ENCODE measurements at places on chromosomes 7 and 10.

DNA sequence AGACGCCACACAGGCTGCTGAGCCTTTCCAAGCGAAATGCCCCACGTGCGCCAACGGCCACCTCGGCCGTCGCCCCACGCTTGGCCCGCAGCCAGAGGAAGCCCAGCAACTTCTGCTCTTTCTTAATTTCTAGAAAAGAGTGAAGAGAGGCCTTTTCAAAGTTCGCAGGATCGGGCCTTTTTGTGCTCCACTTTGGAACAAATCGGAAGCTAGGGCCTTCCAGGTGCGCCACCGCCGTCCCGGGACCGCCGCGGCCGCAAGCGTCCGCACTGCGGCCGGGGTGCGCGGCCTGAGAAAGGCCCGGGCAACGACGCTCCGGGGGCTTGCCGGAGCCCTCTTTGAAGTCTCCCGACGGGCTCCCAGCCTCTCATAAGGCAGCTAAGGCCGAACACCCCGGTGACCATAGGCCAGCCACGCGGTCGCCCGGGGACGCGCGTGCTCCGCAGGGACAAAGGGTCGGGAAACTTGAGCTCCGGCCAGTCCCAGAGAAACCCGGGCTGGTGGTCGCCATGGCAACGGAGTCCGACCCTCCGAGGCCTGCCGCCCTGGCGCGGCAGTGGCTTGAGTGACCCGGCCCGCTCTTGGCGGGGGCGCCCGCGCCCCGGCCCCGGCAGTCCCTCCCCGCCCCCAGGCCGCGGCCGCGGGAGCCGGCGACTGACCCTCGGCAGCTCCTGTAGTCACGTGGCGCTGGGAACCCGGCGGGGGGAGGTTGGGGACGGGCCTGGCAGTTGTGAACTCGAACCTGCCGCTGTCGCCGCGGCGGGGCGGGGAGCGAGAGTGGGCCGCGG, at the start of gene REPIN1:
REPIN1 (plus strand) TSS at position 727 of the 788 bp plus-strand sequence. CDS start 890 bp downstream, outside the sequence.
- no peak for DNase-seq

DNA sequence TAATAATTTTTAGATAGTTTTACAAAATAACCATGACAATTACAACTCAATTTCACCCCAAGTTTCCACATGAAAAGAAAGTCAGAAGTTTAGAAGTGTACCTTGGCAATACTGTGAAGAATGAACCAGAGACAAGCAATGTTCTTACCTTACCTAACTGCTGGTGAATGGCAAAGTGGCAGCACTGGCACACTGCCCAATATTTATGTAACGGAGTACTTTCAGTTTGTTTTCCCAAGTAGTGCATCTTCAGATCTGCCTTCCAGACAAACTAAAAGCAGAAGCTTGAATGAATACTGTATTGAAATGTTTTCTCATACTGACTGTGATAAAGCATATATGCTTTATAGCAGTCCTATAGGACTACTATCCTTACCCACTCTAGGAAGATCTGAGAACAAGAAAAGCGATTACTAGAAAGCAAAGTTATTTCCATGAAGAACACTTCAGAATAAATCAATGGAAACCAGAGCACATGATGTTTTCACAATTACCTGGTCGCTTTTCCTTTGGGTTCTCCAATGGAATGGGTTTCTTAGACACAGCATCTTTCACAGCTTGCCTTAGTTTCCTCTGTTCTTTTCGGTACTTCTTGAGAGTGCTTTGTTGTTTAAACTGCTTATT, 1.5 kb downstream of the NOC3L start:
- no peak for DNase-seq

- no peak for DNase-seq
Measured at GRCh38 chr7:121178452-121178851, 150.3 kb upstream of the WNT16 start.

DNA sequence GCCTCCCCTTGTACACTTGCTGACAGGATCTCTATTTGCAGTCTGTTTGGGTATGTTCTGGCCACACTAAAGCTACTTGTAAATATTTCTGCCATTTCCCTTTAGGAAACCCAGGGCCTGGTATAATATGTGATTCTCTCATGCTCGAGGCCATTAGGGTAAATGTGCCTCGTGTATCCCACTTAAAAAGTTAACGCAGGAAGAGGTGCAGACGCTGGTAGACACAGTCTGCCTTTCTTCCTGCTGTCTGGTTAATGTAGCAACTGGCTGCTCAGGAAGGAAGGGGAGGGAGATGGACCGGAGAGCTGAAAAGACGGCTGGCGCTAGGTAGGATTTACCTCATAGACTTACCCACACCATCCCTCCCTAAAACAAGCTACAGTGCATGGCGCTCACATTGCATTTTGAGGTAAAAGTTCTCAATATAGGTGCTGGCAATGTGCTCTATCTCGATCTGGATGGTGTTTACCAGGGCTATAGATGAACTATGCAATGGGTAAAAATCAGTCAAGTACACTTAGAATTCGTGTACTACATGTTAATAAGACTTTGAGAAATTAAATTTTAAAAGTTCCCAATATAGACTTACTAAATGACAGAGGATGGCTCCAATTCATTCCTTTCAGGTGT, 125.9 kb downstream of the JAZF1 start:
- DNase-seq: no peak

DNA sequence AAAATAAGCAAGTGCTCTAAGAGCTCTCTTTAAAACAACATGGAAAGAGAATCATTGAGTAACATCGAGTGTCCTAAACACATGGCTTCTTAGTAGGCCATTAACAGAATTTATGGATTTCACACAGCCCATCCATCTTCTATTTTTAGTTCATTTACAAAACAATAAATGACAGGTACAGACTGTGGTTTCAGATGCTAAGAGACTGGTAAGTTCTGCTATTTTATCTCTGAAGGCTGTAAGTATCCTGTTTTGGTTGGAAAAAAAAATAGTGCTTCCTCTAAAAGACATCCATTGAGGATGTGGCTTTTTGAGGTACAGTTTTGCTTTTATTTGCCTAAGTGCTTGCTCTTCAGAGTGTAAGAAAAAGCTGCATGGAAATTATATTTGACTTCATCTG, 27.4 kb upstream of the GNAI1 start:
- no peak for DNase-seq

GRCh38 chr7:109890622-109891021, 1200.3 kb upstream of the LRRN3 start:
- no peak for DNase-seq

DNA sequence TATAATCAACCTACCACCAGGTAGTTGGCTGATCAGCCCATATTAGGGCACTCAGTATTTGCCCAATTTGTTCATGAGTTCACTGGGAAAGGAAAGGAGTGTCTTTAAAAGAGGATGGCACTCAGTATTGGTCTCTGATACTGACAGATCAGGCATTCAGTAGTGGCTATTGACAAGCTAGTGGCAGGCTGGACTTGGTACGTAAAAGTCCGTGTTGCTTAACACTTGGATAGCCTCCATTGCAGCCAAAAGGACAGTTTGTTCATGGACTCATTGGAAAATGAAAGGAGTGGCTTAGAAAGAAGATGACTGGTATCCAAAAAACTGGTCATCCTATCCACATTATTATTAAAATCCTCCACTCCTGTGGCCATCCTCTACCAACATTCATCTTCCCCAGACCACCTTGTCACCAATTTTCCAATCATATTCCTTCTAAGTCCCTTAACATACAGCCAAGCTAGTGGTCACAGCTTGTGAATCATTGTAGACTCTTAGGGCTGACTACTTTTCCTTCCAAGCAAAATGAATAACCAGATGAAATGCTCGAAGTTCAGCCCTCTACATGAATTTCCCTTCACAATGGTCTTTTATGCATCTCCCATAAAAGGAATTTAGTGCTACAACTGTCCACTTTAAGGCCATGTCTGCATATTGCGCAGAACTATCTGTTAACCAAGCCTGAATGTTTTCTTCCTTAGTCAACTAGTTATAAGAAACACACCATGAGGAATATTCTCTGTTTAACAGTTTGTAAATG, 78.6 kb upstream of the MAGI2 start:
- no peak for DNase-seq

DNA sequence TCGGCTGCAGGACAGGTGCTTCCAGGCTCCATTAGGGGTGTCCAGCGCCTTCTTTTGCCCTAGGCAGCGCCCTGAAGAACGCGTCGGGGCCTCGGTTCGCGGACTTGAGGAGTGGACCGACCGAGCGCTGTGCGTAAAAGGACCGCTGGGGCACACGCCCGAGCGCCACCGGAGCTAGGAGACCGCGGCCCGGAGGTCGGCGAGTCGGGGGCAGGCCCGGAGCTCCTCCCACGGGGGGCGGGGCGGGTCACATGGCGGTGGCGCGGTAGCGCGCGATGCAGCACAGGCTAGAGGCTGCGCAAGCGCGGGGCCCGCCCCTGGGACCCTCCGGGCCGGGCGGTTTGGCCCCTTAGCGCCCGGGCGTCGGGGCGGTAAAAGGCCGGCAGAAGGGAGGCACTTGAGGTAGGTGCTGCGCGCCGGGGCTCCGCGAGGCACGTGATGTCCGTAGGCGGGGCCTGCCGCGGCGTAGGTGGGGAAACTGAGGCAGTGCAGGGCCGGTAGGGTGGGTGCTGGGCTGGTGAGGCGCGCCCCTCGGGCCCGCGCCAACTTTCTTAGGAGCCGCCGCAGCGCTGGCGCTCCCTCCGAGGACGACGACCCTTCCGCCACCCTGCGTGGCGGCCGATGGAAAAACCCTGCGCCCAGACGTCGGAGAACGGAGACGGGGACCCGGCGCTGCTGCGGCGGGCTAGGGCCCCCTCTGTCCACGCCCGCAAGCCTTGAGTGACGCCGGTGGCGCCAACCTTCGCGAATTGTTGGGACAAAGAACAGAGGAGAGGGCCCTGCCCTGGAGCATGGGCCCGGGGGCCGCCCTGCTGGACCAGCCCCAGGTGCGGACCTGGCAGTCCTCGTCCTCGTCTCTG, at the start of gene PRXL2A:
PRXL2A (plus strand) TSS at position 310 of the 860 bp plus-strand sequence. CDS start 11,917 bp downstream, outside the sequence.
- DNase-seq: no peak

DNA sequence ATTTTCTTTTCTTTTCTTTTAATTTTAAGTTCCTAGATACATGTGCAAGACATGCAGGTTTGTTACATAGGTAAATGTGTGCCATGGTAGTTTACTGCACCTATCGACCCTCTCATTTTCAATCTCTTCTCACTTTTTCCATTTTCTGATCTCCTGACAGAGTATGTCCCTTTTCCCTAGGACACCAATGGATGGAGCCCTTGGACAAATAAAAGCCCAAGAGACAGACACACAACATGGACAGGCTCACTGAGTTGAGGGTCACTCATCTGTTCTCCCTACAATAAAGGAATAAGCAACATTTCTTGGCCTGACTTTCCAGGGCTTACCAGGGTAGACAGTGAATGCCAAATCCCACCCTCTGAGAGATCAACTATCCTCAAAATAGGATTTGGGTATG, 15.2 kb upstream of the UBE2D1 start:
- DNase-seq: no peak

DNA sequence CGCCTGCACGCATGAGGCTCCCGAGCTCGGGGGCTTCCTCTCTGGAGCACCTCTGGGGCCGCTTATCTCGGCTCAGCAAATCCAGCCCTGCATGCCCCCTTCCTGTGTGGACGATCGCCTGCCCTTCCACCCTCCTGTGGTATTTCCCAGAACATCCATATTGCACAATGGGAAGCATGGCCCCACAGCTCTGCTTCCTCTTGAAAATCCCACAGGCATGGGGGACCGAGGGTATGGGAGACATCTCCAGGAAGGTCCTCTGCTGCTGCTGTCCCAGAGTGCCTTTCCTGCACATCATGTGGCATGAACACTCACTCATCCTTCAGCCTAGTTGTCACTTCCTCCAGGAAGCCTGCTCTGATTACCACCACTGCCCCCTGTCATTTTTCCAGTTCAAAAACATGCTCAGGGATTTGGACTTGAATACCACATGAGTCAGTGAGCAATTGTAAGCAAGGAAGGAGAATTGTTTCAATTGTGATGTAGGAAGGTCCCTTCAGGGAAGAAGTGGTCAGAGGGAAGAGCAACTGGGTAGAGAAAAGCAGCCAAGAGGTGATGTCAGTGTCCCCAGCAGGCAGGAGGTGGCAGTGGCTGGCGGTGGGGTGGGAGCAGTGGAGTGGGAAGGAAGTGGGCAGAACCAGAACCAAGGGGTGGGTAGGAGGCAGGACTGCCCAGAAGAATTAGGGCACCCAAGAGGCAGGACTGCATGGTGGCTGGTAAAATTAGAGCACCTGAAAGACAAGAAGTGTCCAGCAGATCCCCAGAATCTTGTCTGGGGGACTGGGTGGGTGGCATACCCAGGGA, 67.5 kb upstream of the ZMIZ1 start:
- no peak for DNase-seq

- DNase-seq: no peak
Measured at GRCh38 chr7:155469-155900, 36.9 kb upstream of the FAM20C start.

DNA sequence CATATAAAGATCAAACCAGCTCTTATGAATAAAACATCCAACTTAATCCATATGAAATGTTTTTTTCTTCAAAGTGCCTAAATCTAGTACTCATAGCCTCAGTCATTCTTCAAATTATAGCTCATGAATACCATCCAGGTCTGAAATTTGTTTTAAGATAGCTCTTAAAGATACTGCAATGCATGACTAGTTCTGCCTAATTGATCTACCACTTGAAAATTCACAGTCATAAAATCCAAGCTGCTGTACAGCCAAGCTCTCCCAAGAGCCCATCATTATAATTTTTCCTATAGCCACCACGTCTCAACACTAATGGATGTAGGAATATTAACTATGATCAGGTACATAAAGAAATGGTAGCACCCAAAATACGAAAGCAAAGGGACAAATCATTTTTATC, 87.9 kb upstream of the RNF148 start:
- no peak for DNase-seq

- DNase-seq: no peak
Measured at GRCh38 chr7:1865000-1865555, 195.0 kb downstream of the ELFN1 start.

GRCh38 chr7:77760809-77761453, 37.3 kb downstream of the TMEM60 start:
- no peak for DNase-seq

DNA sequence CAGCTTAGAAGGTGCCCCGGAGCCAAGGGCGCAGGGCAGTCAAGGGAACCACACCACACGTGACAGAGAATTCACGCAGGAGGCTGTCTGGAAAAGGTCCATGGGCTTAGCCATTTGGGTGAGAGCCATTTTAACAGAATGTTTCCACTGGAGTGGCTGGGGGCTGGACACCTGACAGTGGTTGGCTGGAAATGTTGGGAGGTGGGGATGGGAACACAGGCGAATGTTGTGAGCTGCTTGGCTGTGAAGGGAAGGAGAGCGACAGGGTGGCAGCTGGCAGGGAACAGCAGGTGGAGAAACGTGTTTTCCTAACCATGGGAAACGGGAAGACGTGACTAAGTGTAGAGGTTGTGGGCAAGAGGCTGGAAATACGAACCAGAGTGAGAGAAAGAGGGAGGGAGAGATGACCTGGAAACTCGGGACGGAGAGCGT, 100.5 kb upstream of the ZNF32 start:
- no peak for DNase-seq

- no peak for DNase-seq
Measured at GRCh38 chr10:43885252-43885651, 236.6 kb upstream of the ZNF32 start.

DNA sequence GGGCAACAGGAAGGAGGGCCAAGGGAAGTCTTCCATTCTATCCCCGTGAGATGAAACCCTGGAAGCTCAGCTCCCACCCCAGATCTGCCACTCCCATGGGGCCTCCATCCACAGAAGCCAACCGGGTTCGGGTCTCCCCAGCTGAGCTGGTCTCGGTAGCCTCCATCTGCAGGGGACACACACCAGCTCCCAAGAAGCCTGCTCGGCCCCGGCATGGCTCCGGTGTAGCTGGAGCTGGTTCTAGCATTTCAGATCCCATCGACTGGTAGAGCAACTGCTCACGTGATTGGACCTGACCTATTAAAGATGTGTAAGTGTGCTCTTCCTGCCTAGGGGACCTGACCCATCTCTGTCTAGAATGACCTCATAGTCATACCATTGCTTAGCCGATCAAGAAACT, 138.0 kb downstream of the PRKAG2 start:
- DNase-seq: no peak

GRCh38 chr7:140084142-140084655, 21.4 kb upstream of the PARP12 start:
- DNase-seq: no peak
